ENCODE measurements at places on chromosomes 6 and 20.
A peak's percentile ranks its signal among the peaks of the same experiment; 100 is the strongest.

DNA sequence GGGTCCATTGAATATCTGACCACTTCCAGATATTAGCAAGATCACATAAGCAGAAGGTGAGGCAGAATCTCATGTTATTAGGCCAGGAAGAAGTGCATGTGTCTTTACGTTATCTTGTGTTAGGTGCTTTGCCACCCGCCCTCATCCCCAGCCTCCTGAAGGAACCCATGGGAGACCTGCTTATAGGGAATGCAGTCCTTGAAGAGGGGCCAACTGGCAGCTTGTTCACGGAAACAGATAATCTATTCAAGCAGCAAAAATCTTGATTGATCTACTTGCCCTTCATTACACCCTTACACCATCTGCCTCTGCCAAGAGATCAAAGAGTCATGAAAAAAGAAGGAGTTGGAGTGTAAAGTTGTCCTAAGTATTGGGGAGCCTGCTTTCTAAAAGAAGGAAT, 576.4 kb downstream of the HTR1B start:
- DNase-seq = no peak

DNA sequence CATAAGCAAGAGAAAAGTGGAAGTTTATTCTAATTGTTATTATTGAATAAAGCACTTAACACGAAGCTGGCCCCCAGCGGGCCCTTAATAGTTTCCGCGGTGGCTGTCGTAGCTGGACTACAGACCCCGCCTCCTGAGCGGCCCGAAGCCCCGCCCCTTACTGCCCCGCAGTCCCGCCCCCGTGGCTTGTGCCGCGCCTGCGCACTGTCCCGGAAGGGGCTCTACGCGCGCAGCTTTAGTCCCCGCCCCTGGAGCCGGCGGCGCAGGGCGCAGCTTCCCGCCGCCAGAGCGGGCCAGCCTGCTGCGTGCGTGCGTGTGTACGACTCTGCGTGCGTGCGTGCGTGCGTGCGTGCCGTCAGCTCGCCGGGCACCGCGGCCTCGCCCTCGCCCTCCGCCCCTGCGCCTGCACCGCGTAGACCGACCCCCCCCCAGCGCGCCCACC, at the start of gene VAPB:
TSS of gene VAPB (plus strand) at position 348 of the 442 bp plus-strand sequence. CDS start 231 bp downstream, outside the sequence.
- peak; percentile 90 for DNase-seq

DNA sequence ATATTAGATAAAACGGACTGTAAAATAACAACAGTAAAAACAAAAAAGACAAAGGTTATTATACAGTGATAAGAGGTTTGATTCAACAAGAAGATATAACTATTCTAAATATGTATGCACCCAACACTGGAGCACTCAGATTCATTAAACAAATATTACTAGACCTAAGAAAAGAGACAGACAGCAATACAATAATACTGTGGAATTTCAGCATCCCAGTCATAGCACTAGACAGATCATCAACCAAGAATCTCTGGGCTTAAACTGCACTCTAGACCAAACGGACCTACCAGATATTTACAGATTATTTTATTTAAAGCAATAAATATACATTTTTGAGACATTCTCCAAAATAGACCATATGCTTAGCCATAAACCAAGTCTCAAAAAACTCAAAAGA, 263.8 kb downstream of the C6orf118 start:
- no peak for DNase-seq

GRCh38 chr20:49846206-49846807, 33.7 kb downstream of the SLC9A8 start:
- DNase-seq = peak; percentile 70

DNA sequence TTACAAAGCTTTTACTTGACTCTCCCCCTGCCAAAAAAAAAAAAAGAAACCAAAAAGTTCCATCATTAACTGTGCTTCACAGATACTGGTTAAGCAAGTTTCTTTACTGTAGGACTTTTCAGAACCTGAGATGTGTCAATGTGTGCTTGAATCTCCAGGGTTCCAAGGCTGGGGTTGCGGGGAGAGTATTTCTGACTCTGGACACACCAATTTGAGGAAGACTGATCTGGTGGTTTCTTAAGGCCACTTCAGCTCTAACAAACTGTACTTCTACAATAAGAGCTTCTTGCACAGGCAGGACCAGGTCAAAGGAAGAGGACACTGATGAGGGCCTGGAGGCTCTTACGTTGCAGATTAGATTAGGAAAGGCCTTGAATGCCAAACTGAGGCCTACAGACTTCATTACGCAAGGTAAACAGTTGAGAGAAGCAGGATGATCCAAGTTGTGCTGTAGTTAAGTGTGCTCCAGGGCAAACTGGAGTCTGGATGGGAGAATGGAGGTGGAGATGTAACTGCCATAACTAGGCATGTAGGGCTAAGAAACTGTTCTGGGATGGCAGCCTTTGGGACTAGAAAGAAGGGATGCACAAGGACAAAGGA, 24.4 kb downstream of the COMMD7 start:
- peak; percentile 41 for DNase-seq

GRCh38 chr6:135185483-135185882, 4.4 kb downstream of the MYB start:
- DNase-seq = no peak

All from amniotic epithelial cell (primary cell).